ENCODE measurements at places on chromosomes 2 and 18.

GRCh38 chr2:95208106-95208505 lies 785 bp downstream of the ZNF892 start:
- no peak for DNase-seq

- no peak for DNase-seq
Measured at GRCh38 chr2:106034325-106034724, 159.8 kb downstream of the UXS1 start.

- no peak for DNase-seq
Measured at GRCh38 chr2:191691016-191691735, 13.2 kb downstream of the NABP1 start.

- DNase-seq = no peak
Measured at GRCh38 chr18:56747032-56747658, 96.0 kb downstream of the WDR7 start.

DNA sequence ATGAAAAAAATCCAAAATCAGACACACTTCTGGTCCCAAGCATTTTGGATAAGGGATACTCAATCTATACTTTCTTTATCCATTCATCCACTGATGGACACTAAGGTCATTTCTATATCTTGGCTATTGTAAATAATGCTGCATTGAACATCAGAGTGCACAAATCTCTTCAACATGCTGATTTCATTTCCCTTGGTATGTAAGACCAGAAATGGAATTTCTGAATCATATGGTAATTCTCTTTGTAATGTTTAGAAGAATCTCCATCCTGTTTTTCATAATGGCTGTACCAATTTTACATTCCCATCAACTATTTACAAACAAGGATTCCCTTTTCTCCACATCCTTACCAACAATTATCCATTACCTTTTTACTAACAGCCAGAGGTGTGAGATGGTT lies 33.7 kb upstream of the MCM6 start:
- no peak for DNase-seq

DNA sequence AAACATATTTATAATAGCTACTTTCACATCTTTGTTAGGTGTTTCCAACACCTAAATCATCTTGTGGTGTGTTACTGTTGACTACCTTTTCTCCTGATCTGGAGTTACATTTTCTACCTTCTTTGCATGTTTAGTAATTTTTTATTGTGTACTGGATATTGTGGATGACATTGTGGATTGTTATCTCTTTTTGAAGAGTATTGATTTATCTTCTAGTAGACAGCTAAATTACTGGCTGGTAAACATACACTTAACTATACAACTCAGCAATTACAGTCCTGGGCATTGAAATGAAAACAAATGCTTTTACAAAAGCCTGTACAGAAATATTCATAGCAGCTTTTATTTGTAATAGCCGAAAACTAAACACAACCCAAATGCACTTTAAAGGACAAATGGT lies 150.8 kb downstream of the PTRHD1 start:
- DNase-seq = no peak

DNA sequence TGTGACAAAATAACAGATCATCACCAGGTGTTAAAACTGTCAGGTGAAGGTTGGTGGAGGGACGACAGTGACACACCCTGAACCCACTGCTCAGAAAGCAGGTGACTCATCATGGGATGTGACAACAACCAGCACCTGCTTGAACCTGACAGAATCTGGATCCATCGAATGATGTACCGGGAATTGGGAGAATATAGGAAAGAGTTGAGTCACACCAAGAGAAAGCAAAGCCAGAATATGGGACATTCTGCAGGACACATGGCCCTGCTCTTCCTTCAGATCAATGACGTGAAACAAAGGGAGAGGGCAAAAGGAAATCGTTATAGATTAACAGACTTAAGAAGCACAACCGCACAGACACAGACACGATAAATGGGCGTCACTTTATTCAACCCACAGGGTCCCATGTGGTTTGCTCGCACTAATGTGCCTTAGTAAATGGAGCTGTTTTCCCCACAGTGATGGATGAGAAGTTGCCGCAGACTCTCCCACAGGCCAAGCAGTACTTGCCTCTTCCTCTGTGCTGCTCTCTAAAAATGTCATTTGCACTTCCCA lies 100.1 kb downstream of the CRACDL start:
- no peak for DNase-seq

DNA sequence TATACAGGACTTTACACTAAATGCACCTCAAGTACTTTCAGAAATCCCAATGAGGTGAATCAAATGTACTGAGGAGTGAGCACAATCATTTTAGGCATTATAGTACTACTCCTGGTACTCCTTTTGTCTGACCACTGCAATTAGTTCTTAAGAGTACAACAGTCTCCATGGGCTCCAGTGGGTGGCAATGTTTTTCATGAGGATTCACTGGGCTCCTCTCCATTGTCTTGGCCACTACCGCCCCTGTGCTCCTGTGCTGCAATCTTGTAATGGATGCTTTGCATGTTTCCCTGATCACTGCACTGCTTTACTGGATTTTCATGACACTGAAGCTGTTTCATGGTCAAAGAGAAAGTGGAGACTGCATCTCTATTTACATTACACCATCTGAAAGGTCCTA lies 268.5 kb upstream of the ZSWIM2 start:
- no peak for DNase-seq

- DNase-seq = no peak
Measured at GRCh38 chr2:65320042-65320725, 92.6 kb downstream of the ACTR2 start.

GRCh38 chr2:124478761-124479160 lies 453.7 kb downstream of the CNTNAP5 start:
- DNase-seq = peak; percentile 53

DNA sequence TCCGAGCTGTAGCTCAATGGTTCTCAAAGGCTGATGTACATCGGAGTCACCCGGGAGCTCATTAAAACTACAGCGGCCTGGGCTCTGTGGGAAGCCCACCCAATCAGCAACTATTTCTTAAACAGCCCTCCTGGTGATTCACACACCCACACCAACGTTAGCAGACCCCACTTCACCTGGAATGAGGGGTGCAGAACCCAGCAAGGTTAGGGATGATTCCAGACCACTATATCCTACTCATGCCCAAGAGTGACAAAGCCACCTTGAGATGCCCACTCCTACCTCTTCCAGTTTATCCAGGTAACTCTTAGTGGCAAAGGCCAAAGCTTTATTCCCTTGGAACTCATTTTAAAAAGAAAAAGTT lies 149.7 kb downstream of the RHBDD1 start:
- no peak for DNase-seq

DNA sequence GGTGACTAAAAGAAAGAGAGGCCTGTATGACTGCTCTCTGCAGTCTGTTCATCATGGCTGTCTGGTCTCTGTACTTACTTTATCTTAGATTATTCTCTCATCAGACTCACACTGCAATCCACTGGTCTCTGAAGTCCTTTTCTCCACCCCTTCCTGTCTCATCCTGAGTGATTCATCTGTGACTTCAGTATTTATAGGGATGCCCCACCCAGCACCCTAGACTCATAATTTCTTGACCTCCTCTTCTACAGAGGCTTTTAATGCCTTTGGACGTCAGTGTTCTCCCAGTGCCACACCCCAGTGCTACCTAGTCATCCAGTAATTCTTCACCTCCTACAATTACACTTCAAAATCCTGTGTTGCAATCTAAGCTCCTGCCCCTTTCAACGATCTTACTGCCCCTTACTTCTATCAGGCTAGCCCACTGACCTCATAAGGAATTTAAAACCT lies 14.9 kb upstream of the ITPRID2 start:
- no peak for DNase-seq

DNA sequence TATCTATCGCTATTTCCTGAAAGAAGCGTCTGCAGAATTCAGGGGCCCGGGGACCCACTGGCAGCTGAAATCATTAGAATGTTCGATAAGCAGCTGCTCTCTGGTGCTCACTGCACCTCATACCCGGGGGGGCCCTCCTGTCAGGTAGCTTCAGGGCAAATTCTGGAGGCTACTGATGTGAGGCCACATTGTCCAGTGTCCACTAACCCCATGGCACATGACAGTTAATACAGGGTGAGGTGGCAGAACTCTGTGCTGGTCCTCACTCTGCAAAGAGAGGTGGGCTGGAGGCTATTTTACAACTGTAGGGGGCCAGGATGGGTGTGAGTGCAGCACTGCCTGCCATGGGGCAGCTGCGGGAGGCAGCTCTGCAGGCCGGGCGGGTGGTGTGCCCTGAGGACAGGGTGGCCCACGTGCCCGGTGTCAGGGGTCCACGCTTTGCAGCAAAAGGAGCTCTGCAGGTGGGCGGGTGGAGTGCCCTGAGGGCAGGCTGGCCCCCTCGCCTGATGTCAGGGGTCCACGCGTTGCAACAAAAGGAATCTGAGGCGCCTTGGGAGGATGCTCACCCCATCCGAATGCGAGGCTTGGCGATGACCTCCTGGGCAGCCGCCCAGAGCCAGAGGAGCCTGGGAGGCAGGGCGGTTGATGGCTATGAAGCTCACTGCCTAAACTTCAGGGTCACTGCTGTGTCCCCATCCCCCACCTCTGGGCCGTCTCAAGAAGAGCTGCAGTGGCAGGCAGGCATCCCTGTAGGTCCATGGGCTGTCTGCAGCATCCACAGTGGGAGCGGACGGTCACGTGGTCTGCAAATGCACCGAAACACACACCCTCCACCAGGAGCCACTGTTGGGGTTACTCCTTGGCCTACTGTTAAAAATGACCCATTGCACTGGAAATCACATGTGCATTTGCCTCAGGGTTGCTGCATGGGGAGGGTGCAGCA lies 207.0 kb upstream of the SALL3 start:
- DNase-seq = no peak

DNA sequence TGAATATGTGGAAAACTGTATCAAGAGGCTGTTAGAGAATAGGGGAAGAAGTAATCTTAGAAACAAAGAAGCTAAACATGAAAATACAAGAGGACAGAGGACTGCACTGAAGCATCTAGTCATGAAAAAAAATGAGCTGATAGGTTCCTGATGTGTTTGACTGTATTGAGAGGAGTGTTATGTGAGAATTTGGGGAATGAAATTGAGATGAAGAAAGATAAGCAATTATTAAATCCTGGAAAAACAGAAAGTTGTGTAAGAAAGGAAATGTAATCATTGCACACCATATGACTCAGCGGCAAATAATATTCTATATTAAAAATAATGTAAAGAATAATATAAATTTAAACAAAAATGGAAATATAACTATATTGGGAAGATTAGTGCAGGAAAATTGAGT lies 71.2 kb downstream of the SEMA4F start:
- DNase-seq = no peak

DNA sequence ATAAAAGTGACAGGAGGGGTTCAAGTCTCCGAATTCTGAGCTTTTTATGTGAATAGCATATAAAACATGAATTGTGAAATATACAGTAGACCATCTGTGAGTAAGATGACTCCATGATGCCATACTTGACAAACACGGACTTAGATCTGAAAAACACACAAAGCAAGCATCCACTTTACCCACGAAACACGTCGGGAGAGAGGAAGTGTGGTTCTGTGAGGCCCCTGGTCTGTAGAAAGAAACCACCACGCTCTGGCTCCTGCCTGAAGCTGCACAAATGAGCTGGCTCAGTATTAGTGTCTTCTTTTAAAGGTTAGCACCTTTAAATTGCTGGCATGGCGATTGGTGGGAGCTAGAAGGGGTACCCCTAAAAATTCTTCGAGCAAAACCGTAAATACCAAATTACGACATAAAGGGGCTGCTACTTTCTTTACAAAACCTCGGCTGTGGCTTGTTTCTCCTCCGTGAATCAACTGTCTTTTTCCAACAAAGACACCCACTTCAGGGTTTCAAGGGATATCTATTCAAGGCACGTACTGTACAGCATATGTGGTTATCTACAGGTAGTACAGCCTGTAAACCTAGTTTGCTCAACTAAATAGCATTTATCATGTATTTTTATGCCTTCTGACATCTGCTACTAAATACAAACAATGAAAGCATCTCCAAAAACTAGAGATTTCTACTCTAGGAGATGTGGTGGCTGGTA lies 70.9 kb downstream of the AFF3 start:
- DNase-seq = no peak

GRCh38 chr2:108392029-108392428 lies 14.3 kb downstream of the SULT1C4 start:
- no peak for DNase-seq

DNA sequence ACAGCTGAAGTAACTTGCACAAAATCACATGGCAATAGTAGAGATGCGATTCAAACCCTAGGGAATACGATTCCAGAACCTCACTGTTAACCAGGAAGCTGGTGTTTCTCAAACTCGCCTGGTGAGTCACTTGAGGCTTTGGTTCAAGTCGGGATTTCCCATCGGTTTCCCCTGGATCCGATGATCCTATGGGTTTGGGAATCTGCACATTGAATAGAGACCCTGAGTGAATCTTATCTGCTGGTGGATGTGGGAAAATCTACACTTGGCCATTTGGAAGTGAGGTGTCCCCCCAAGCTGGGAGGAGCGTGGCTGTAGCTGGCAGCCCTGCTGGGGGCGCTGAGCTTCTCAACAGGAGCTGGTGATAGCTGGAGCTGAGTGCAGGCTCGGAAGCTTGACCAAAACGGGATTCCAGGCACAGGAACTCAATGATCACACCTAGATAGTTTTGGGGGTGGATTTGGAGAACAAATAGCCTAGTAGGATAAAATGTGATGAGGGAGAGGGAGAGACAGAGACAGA lies 135.4 kb downstream of the PRKCE start:
- DNase-seq = no peak

DNA sequence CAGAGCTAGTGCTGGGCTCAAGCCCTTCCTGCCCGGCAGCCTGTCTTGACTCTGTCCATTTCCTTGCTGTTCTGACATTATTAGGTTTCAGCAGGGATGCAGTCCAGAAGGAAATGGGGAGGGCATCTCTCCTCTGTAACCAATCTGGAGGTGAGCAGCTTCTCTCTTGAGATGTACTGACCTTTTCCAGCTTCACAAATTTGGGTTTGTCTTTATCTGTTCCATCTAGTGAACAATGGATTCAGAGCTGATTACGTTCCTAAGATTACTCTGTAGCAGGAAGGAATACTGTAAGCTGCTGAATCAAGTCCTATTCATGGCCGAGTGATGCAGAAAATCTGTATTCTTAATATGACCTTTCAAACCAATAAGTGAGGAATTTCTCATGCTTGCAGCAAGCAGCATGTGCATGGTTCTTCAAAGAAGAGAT lies 11.0 kb downstream of the PLA2R1 start:
- DNase-seq = no peak

GRCh38 chr2:83115155-83115554 lies 1343.9 kb downstream of the SUCLG1 start:
- DNase-seq = no peak

- no peak for DNase-seq
Measured at GRCh38 chr2:66561645-66562303, 126.8 kb downstream of the MEIS1 start.

GRCh38 chr2:231684314-231685223 lies 23.8 kb upstream of the PTMA start:
- no peak for DNase-seq

DNA sequence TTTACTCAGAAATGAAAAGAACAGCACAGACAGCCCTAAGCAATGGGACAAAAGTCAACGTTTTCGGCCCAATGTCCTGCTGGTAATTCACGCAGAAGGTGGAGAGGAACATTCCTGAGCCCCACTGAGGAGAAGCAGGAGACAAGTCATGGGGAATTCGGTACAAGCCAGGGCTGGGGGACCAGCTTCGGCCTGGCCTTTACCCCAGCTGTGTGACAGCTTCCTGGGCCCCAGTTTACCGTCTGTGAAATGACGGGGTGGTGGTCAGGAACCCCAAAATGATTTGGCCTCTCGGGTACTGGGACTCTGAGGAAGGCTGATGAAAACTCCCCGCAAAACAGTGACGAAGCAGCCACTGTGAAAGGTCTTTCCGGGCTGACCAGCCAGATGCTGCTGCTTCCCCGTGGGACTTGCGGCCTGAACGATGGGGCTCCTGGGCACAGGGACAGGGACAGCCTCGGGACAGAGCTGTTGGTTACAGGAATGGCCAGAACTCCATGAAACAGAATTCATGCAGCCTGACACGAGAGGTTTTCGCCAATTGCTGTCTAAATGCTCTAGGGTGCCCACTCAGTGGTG lies 21.6 kb downstream of the KIF1A start:
- DNase-seq = no peak
